Stomach (tissue), 19 donors: ENCODE measurements at places on chromosomes 16 and 17. TPM values are rescaled to one million over a fixed set of nuclear protein-coding genes. Genes with fewer than 3 reads are reported as not detected.
A peak's percentile ranks its signal among the peaks of the same experiment; 100 is the strongest.

GRCh38 chr17:43942051-43942685, at the start of gene PPY:
PPY (minus strand) TSS chr17:43942476; CDS start chr17:43941654, 822 bp downstream.
- H3K27ac ChIP-seq = no peak within 1 kb of the TSS
- DNase-seq = no peak
- peaks cover 12% of the 10 kb centered on the region for H3K4me1 ChIP-seq
- H3K27me3 ChIP-seq = no peaks in the 10 kb centered on the region
- H3K4me3 ChIP-seq = no peak within 1 kb of the TSS
- no peaks in the 10 kb centered on the region for H3K36me3 ChIP-seq

CD79B gene
- 4.8 TPM for total RNA-seq

GRCh38 chr17:58051468-58051867, 31.8 kb upstream of the DYNLL2 start:
- H3K36me3 ChIP-seq = no peaks in the 10 kb centered on the region
- no peak overlapping the region for H3K27ac ChIP-seq
- no peak for DNase-seq
- H3K27me3 ChIP-seq = peaks cover 5% of the 10 kb centered on the region

- H3K27me3 ChIP-seq = no peaks in the 10 kb centered on the region
- no peaks in the 10 kb centered on the region for H3K36me3 ChIP-seq
- no peak overlapping the region for H3K27ac ChIP-seq
- DNase-seq = no peak
- no peaks in the 10 kb centered on the region for H3K4me1 ChIP-seq
- H3K4me3 ChIP-seq = no peak overlapping the region
Observed at GRCh38 chr16:82675300-82675699, 48.5 kb downstream of the CDH13 start.

DNA sequence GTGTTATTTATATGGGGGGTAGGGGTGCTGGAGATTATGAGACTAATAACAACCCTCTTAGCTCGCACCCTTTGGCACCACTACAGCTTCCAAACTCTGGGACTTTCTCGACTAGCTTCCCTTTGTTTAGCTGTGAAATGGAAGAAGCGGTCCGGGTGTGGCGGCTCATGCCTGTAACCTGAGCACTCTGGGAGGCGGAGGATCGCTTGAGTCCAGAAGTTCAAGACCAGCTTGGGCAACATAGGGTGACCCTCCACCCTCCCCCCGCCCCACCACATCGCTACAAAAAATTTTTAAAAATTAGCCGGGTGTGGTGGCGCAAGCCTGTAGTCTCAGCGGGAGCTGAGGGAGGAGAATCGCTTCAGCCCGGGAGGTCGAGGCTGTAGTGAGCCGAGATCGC, 814 bp upstream of the CDH3 start:
- H3K4me1 ChIP-seq = peaks cover 36% of the 10 kb centered on the region
- no peaks in the 10 kb centered on the region for H3K36me3 ChIP-seq
- peak; percentile 52 for DNase-seq
- peak overlapping the region; percentile 30 for H3K27ac ChIP-seq
- peaks cover 22% of the 10 kb centered on the region for H3K27me3 ChIP-seq
- peak overlapping the region; percentile 35 for H3K4me3 ChIP-seq

GNG13 gene
- not detected for total RNA-seq

TLCD1 gene
- 21.0 TPM for total RNA-seq

CCL5 gene
- not detected for total RNA-seq

- no peak overlapping the region for H3K4me3 ChIP-seq
- peak; percentile 5 for DNase-seq
- H3K27ac ChIP-seq = no peak overlapping the region
- no peaks in the 10 kb centered on the region for H3K36me3 ChIP-seq
- H3K4me1 ChIP-seq = no peaks in the 10 kb centered on the region
- H3K27me3 ChIP-seq = no peaks in the 10 kb centered on the region
Observed at GRCh38 chr16:83345846-83346640, 461.7 kb upstream of the HSBP1 start.

- H3K27ac ChIP-seq = no peak overlapping the region
- H3K4me3 ChIP-seq = no peak overlapping the region
- H3K27me3 ChIP-seq = no peaks in the 10 kb centered on the region
- H3K4me1 ChIP-seq = no peaks in the 10 kb centered on the region
- H3K36me3 ChIP-seq = no peaks in the 10 kb centered on the region
Observed at GRCh38 chr17:20142268-20142667, 133.1 kb downstream of the SPECC1 start.

- no peaks in the 10 kb centered on the region for H3K27me3 ChIP-seq
- no peak overlapping the region for H3K4me3 ChIP-seq
- no peak for DNase-seq
- H3K27ac ChIP-seq = no peak overlapping the region
Observed at GRCh38 chr17:40524243-40524965, 23.0 kb upstream of the TNS4 start.

DNA sequence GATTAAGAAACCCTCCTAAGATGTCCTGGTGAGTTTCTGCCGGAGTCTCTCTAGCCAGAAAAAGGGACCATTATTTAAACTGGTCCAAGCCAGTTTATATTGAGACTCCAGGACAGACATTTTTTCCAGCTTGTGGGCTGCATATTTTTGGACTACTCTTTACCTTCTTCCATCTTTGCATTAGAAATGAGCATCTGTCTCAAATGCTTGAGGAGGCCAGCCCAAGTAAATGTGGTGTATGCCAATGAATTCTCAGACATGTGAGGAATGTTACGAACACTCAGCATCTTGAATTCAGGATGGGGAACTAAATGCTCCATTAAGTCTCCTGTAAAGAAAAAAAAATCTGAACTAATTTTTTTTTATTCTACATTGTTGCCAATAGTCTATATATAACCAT, 18.4 kb downstream of the TUBD1 start:
- H3K36me3 ChIP-seq = peaks cover 63% of the 10 kb centered on the region
- peaks cover 8% of the 10 kb centered on the region for H3K4me1 ChIP-seq

DNA sequence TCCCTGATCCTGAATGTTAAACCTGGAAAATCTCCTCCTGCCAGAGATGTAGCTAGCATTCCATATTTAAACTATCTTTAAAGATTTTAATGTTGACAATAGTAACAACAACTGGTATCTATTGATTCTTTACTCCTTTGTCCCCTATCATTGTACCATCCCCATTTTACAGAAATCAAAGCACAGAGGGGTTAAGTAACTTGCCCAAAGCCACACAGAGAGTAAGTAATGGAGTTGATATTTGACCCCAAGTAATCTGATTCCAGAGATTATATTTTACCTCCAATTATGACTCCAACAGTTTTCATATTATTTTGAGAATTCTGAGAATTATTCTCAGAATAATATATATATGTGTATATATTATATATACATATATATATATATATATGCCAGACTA, 37.7 kb upstream of the RGS9 start:
- H3K27me3 ChIP-seq = no peaks in the 10 kb centered on the region
- no peaks in the 10 kb centered on the region for H3K36me3 ChIP-seq
- no peak overlapping the region for H3K4me3 ChIP-seq
- no peak for DNase-seq
- H3K4me1 ChIP-seq = peaks cover 29% of the 10 kb centered on the region
- peak overlapping the region; percentile 83 for H3K27ac ChIP-seq

DNA sequence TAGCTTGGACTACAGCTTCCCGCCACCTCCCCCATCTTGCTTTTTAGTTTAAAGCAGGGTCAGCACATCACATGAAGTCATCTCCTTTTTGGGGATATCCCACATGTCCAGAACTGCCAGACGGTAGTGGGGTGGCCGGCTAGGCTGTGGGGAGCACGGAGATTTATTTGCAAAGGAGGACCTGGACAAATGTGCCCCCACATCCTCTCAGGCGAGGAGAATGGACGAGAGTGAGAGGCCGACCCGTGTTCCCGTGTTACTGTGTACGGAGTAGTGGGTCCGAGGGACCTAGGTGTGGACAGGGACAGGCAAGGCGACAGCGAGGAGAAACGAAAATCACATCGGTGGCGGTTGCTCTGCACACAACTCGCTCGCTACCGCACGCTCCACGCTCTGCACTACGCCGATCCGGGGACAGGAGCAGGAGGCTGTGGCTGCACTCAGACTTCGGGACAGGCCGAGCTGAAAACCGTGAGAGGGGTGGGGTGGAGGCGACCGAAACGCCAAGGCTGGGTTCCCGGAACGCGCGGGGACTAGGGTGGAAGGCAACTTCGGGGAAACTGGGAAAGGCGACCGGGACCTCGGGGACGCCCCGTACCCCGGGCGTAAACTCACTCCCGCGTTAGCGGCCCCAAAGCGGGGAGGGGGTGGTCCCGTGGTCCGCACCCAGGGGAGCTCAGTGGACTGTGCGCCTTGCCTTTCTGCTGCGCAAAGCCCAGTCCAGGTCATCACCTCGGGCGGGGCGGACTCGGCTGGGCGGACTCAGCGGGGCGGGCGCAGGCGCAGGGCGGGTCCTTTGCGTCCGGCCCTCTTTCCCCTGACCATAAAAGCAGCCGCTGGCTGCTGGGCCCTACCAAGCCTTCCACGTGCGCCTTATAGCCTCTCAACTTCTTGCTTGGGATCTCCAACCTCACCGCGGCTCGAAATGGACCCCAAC, at the start of gene MT1A:
TSS of gene MT1A (plus strand) at position 853 of the 937 bp plus-strand sequence. CDS start at position 926, 73 bp downstream.
- peaks cover 64% of the 10 kb centered on the region for H3K4me1 ChIP-seq
- DNase-seq = peak; percentile 87
- peak within 1 kb of the TSS; percentile 60 for H3K27ac ChIP-seq
- no peaks in the 10 kb centered on the region for H3K36me3 ChIP-seq

GRCh38 chr17:74737299-74738050, 419 bp downstream of the RAB37 start:
- no peak for DNase-seq
- peaks cover 77% of the 10 kb centered on the region for H3K27me3 ChIP-seq
- H3K36me3 ChIP-seq = no peaks in the 10 kb centered on the region
- peak overlapping the region; percentile 60 for H3K27ac ChIP-seq
- H3K4me1 ChIP-seq = peaks cover 65% of the 10 kb centered on the region
- H3K4me3 ChIP-seq = peak overlapping the region; percentile 48

TLCD3A gene
- total RNA-seq = 12.2 TPM

DNA sequence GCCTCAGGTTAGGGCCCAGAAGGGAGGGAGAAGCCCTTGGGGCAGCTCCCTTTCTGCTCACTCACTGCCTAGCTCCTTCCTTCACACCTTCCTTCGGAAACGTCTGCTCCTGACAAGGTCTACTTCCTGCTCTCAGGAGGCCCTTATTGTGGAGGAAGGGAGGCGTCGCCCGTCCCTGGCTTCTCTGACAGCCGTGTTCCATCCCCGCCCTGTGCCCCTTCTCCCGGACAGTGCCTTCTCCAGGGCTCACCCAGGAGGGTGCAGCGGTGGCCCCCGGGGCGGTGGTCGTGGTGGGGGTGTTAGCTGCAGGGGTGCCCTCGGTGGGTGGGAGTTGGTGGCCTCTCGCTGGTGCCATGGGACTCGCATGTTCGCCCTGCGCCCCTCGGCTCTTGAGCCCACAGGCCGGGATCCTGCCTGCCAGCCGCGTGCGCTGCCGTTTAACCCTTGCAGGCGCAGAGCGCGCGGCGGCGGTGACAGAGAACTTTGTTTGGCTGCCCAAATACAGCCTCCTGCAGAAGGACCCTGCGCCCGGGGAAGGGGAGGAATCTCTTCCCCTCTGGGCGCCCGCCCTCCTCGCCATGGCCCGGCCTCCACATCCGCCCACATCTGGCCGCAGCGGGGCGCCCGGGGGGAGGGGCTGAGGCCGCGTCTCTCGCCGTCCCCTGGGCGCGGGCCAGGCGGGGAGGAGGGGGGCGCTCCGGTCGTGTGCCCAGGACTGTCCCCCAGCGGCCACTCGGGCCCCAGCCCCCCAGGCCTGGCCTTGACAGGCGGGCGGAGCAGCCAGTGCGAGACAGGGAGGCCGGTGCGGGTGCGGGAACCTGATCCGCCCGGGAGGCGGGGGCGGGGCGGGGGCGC, 231.9 kb downstream of the SEC14L1 start:
- peaks cover 67% of the 10 kb centered on the region for H3K4me1 ChIP-seq
- DNase-seq = peak; percentile 95
- H3K4me3 ChIP-seq = peak overlapping the region; percentile 87
- H3K27ac ChIP-seq = peak overlapping the region; percentile 98

- H3K27ac ChIP-seq = no peak overlapping the region
- peaks cover 53% of the 10 kb centered on the region for H3K36me3 ChIP-seq
- no peak overlapping the region for H3K4me3 ChIP-seq
- no peaks in the 10 kb centered on the region for H3K4me1 ChIP-seq
Observed at GRCh38 chr17:18066866-18067265, 20.9 kb upstream of the DRG2 start.

KRT28 gene
- total RNA-seq = not detected

- H3K27me3 ChIP-seq = peaks cover 12% of the 10 kb centered on the region
- DNase-seq = no peak
- no peaks in the 10 kb centered on the region for H3K36me3 ChIP-seq
- H3K4me1 ChIP-seq = no peaks in the 10 kb centered on the region
- no peak overlapping the region for H3K4me3 ChIP-seq
- no peak overlapping the region for H3K27ac ChIP-seq
Observed at GRCh38 chr16:55037046-55037445, 106.4 kb downstream of the IRX5 start.

GRCh38 chr16:83807327-83807709, 460 bp upstream of the HSBP1 start:
- peak overlapping the region; percentile 100 for H3K4me3 ChIP-seq
- H3K27ac ChIP-seq = peak overlapping the region; percentile 44
- H3K27me3 ChIP-seq = no peaks in the 10 kb centered on the region
- peaks cover 2% of the 10 kb centered on the region for H3K36me3 ChIP-seq
- DNase-seq = no peak

DNA sequence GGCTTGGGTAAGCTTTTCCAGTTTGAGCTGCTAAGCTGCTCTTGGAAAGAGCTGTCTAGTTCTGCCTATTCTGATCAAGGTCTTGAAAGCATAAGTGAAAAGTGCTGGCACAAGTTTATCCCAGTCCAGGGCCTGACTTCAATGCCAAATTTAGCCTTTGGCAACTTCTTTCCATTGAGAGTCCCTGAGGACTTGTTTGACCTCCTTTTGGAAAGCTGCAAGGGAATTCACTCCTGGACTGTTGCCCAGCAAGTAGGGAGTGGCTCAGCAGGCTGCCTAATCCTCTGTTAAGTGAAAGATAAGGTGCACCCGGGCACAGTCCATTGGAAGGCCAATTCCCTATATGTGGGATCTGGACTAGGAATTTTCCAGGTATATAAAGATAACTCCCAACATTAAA, 16.0 kb upstream of the TANC2 start:
- DNase-seq = peak; percentile 68
- no peaks in the 10 kb centered on the region for H3K36me3 ChIP-seq
- peaks cover 4% of the 10 kb centered on the region for H3K4me1 ChIP-seq
- peak overlapping the region; percentile 71 for H3K27ac ChIP-seq
- H3K27me3 ChIP-seq = no peaks in the 10 kb centered on the region

GRCh38 chr16:81004646-81005353, 1.9 kb downstream of the CMC2 start:
- peak overlapping the region; percentile 95 for H3K27ac ChIP-seq
- peaks cover 42% of the 10 kb centered on the region for H3K4me1 ChIP-seq
- H3K4me3 ChIP-seq = peak overlapping the region; percentile 68
- H3K36me3 ChIP-seq = no peaks in the 10 kb centered on the region
- no peaks in the 10 kb centered on the region for H3K27me3 ChIP-seq
- peak; percentile 83 for DNase-seq

DNA sequence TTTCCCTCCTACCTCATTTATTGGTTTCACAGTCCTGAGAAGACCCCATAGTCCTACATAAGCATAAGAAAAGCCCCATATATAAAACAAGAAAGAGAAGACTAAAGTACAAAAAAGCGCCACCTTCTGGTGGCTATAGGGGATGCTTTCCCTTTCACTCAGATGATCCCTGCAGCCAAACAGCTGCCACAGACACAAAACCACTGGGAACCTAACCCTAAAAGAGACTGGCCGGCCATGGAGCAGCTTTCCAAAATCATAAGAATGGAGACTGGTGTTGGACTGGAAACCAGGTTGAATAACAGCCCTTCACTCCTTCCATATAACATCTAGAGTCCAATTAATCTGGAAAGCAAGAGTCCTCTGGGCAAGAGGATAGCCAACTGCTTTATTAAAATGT, 11.4 kb downstream of the DYNC1LI2 start:
- DNase-seq = no peak
- peak overlapping the region; percentile 84 for H3K27ac ChIP-seq

- no peaks in the 10 kb centered on the region for H3K27me3 ChIP-seq
- H3K27ac ChIP-seq = no peak overlapping the region
- no peak overlapping the region for H3K4me3 ChIP-seq
- H3K36me3 ChIP-seq = no peaks in the 10 kb centered on the region
- peaks cover 10% of the 10 kb centered on the region for H3K4me1 ChIP-seq
Observed at GRCh38 chr17:38690386-38690785, 14.7 kb upstream of the MLLT6 start.

EFCAB5 gene
- total RNA-seq = not detected
